ENCODE measurements at places on chromosomes 13 and 19.

DNA sequence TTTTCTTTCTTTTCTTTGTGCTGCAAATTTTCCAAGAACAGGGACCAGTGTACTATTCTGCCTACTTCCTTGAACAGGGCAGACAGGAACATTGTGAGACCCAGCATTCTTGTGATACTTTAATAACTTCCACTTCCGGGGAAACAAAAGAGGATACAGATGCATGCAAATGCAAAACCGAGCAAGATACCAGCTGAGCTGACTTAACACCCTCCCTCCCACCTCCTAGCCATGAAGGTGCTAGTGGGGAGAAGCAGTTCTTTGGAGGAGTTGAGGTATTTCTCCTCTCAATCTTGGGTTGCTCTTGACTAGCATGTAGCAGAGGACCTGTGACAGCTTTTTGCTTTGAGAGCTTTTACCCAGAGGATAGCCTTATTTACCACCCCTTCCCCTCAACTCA is 111.2 kb downstream of the KLF5 start:
- DNase-seq: no peak

DNA sequence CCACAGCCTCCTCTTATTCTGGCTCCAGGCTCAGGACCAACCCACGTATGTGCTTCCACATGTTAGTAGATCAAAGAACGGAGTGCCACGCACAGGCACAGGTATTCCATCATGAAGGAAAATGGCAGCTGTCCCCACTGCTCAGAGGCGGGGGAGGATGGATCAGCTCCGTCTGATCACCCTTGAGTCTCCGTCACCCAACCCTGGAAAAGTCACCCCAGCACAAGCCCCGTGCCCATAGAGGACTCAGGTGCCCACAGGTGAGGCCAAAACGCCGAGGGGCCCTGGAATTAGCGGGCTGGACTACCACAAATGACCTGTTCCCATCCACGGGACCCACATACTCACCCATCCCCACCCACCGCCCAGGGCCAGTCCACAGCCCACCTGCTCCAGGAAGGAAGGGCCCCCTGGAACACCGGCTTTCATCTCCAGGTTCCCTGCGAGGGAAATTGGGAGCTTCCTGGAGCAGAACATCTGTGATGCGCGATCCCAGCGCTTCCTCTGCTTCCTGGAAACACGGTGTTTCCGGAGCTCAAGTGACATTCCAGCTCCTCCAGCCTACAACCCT is 120.5 kb upstream of the SPACA7 start:
- DNase-seq: no peak

DNA sequence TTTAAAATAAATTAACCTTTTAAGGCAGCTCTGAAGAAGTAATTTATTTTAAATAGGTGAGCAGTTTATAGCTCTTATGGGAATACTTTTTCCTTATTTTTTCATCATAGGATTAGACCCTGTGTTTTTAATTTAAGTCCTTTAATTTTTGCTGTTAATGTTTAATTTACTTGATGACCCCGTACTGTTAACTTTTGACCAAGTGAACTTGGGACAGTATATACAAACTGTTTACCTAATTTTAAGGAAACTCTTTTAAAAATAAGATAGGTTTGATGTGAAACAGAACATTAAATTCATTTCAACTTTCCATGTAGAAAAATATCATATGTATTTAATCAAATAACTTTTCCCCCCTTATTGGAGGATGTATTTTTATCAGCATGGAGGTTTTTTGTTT is 74.4 kb downstream of the KCNRG start:
- no peak for DNase-seq

DNA sequence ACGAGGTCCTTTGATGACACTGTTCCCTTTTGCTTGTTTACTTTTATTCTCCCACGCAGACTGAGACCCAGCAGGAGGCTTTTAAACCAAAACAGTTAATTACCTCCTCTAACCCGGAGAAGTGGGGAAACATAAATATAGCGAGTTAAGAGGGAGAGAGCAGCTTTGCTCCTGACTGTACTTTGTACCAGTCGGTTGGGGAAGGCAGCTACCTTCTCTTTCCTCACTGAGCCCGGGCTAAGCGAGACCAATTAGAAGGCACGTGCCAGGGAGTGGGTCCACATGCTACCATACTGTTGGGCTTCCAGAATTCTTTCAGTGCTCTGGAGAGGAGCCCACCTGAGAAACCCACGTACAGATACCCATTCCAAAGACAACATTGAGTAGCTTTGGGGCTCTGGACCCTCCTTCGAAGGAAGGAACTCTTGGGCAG is 124.2 kb downstream of the ZIC5 start:
- no peak for DNase-seq

GRCh38 chr13:66565279-66565678 is 664.9 kb downstream of the PCDH9 start:
- no peak for DNase-seq

GRCh38 chr13:26442541-26442940 is 114.9 kb upstream of the WASF3 start:
- no peak for DNase-seq

DNA sequence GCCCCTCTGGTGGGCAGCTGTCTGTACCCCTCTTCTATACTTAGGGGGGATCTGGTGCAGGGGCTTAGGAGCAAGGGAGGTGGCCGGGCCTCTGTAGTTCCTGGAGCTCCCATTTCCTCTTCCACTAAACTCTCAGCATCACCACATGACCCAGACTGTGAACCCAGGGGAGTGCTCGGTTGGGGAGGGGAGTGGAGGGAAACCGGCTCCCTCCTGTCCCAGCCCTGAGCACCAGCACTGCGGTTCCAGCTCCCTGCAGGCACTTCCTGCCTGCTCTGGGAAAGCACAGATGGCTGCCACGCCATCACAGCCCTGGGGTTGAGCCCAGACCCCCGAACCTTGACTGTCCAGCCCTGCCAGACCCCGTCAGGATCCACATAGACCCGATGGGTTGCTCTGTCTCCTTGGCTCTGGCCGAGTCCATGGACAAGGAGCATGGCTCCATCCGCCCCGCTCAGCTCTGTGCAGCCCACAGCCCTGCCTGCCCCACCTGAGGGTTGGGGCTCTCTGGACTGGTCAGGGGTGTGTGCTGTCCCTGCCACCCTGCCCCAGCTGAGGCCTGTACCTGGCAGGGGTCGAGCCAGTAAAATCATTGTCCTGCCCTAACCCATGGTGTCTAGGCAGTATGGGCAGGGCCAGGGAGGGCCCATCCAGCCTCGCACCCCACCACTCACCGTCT is 36.0 kb upstream of the SLC7A10 start:
- no peak for DNase-seq

- no peak for DNase-seq
These were observed 909 bp downstream of the RFXANK start for GRCh38 chr19:19192910-19193423.

DNA sequence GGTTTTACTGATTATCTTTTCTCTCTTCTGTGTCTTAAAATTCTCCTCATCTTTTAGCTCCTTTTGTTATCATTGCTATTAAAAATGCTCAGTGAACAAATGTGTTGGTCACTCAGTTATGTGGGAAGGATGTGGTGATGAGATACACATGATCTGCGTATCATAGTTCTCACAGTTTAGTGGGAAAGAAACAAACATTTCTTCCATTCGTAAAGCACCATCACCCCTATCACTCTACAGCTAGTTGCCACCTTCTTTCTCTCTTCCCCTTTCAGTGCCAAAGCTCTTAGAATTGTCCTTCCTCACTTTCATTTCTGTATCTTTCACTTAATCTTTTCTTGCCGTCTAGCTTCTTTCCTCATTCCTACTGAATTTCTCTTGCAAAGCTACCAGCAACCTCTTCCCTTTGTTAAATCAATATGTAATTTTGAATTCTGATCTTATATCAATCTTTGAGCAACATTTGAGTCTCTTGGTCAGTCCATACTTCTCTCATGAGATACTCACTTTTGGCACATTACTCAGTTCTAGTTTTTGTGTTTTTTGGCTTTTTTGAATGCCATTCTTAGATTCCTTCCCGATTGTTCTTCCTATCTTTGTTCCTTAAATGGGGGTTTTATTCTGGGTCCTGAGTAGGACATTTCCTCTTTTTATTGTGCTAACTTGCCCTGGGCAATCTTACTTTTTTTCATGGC is 122.3 kb downstream of the PCCA start:
- no peak for DNase-seq

Measured in SIG-M5 (cell line).